ENCODE measurements at places on chromosomes 3 and 15.
A peak's percentile ranks its signal among the peaks of the same experiment; 100 is the strongest.

DNA sequence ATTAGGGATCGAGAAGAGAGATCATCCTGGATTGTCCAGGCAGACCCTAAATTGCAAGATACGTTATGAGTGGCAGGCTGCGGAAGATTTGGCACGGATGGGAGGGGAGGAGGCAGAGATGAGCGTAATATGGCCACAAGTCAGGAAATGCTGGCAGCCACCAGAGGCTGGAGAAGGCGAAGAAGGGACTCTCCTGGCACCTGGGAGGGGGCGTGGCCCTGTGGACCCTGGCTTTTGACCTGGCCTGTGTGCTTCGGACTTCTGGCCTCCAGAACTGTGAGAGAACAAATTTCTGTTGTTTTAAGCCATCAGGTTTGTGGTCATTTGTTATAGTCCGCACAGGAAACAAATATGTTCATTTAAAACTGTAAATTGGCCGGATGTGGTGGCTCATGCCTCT lies 31.9 kb upstream of the IGF1R start:
- no peak for DNase-seq

GRCh38 chr15:92011611-92012367 lies 158.3 kb downstream of the SLCO3A1 start:
- DNase-seq: no peak

DNA sequence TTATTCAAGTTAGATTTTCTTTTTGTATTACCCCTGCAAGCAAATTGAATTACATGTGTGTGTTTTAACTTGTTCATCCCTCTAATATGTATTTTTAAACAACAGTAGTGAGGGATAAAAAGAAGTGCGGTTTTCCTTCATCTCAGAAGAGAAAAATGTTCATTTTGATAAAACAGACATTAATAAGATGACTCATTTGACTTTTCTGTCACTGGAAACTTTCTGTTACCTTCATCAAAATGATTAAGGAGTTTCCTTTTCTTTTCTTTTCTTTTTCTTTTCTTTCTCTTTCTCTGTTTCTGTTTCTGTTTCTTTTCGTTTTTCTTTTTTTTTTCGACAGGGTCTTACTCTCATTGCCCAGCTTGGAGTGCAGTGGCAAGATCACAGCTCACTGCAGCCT lies 53.0 kb downstream of the ECT2 start:
- DNase-seq: no peak

DNA sequence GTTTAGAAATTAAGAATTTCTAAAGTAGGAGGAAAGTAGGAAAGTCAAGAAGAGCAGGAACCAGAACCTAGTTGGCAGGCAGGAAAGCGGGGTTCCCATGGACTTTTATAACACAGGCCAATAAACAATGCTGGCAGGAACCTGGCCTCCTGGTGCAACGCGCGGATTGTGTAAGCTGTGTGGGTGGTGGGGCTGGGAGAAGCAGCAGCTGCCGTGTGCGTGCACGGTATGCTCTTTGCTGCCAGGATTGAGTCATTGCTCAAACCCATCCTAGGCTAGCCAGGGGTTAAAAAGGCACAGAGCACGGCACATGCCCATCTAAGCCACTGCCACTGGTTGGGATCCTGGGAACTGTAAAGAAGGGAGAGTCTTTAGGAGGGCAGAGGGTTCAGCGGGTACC lies 209.9 kb upstream of the RGMA start:
- no peak for DNase-seq

DNA sequence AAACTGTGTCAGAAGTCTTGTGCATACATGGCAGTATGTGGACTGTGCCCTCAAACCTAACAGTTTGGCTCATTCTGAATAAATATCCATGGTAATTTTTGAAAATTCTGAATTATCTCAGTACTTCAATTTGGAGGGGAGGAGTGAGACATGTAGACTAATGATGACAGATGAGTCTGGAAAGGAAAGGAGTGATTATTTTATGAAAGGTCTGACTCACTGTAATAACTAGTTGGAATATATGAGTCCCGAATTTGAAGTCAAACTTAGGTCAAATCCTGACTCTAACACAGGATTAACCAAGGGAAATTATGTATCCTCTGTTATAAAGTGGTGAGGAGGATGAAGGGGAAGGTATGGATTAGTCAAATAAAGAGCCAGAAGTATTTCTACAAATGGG lies 38.6 kb downstream of the SUCNR1 start:
- DNase-seq: no peak

GRCh38 chr3:138365253-138365555 lies 16.8 kb downstream of the MRAS start:
- DNase-seq: no peak

GRCh38 chr3:47520756-47521155 lies 7.2 kb upstream of the ELP6 start:
- DNase-seq: no peak

- no peak for DNase-seq
Measured at GRCh38 chr3:43481375-43481774, 140.4 kb downstream of the ANO10 start.

DNA sequence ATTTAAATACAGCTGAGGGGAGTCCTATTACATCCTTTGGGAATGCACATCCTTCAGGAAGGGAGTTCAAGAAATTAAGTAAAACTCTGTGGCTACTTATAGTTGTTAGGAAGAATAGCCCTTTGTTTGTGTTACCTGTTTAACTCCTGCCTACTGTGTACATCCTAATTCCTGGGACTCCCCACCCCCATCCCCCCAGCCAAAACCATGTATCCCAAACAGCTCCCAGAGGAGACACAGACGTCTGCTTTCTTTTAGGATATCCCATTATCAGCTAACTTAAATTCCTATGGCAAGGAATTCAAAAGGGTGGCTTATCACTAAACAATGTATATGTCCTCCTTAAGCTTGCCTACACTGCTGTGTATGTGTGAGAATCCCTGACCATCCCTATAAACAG lies 581.7 kb downstream of the DIPK2A start:
- no peak for DNase-seq

DNA sequence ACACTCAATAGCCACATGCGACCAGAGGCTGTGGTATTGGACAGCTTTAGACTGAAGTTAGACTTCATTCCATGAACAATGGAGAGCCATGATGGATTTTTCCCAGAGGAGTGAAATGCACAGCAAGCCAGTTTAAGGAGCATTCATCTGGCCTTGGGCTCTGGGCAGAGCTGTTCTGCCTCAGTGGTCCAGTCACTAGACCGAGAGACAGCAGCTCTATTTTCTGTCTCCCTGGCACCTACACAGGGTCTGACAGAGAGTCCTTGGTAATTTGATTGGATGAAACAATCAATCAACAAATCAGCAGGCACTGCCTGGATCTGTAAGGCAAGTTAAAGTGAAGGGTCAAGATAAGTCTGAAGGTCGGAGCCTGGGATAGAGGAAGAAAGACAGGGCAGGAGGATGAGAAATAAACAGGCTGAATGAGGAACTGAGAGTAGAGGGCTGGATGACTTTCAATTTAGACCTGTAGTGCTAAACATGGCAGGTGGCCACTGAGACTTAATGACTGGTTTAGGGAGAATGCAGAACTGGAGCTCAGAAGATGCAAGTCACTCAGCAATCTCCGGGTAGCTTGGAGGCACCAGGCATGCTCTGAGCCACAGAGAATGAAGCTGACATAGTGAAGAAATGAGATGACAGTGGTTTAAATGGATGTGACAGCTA lies 98.5 kb upstream of the SLC25A36 start:
- DNase-seq: no peak

GRCh38 chr3:108004647-108005046 lies 86.2 kb downstream of the CD47 start:
- no peak for DNase-seq

- no peak for DNase-seq
Measured at GRCh38 chr3:181425074-181425473, 286.7 kb upstream of the SOX2 start.

DNA sequence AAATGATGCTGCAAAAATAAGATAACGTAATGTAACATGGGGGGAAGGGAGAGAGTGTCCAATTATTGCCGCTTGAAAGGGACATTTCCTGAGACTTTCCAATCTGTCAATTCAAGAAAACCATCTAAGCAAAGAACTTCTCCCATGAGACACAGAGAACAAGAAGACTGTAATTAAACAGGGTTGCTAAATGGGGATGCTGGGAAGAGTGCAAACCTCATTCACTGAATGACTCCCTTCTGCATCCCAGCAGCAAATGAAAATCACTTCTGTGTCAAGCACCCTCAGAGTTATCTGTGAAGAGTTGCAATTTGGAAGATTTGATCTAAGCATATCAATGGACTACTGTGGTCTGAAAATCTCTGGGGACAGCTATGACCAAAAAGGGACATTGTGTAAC lies 3.6 kb downstream of the RFT1 start:
- no peak for DNase-seq

DNA sequence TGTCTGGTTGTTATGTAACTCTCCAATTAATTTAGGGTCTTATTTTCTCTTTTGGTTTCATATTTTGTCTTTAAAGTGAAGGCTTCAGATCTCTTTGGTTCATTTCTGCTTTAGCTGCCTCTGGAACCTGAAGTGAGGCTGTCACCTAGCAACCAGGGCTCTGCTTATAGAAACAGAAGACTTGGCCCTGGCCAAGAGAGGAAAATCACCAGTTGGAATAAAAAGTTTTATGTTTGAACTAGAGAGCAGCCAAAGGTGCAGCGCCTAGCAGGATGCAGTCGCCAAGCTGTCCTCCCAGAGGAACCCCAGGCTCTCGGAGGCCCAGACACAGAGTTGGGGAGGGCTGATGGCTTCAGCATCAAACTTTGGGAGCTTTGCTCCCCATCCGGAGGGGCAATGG lies 41.1 kb downstream of the LYZL4 start:
- DNase-seq: peak; percentile 1

DNA sequence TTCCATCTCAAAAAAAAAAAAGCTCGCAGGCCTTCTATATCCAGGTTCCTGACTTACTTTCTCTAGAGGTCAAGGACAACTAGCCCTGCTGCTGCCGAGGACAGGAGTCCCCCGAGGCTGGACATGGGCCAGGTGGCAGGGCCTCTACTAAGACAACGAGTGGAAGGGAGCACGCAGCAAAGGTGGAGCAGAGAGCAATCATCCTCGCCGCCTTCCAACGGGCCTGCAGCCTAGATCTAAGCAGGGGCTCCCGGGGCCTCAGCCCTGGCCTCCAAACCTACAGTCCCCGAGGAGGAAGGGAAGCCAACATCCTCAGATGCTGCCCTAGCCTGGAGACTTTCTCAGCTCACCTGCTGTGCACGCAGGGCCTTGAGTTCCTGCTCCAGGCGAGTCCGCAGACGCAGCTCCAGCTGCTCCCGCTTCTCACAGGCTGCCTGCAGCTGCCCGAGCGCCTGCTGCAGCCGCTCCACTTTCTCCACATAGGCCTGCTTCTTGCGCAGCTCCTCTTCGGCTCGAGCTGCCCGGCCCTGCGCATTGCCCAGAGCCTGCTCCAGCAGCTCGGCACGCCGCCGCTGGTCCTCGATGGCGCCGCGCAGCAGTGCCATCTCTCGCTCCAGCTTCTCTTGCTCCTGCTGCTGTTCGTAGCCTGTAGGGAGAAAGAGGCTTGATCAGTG lies 12.9 kb downstream of the AMOTL2 start:
- DNase-seq: no peak

- DNase-seq: no peak
Measured at GRCh38 chr15:41936649-41937567, 35.4 kb downstream of the EHD4 start.

GRCh38 chr3:35944926-35945710 lies 305.8 kb downstream of the ARPP21 start:
- no peak for DNase-seq

GRCh38 chr15:56613811-56614210 lies 119.5 kb downstream of the ZNF280D start:
- DNase-seq: no peak

GRCh38 chr3:133273346-133273745 lies 126.5 kb upstream of the BFSP2 start:
- no peak for DNase-seq

GRCh38 chr3:48187579-48188265 lies 495 bp downstream of the CDC25A start:
- no peak for DNase-seq

DNA sequence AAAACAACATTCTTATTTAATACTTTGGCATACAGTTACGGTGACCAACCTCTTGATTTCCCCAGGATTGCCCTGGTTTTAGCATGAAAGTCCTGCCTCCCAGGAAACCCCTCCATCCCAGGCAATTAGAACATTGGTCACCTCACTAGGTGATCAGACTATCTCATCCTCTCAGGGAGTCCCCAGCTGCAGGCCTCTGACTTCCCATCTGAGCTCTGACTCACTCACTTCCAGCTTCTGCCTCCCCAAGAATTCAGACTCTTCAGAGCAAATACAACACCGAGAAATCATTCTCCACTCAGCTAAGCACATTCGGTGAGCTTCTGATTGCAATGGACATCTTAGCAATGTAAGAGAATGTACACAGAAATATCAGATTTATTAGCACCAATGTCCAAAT lies 92.4 kb upstream of the HES1 start:
- no peak for DNase-seq

DNA sequence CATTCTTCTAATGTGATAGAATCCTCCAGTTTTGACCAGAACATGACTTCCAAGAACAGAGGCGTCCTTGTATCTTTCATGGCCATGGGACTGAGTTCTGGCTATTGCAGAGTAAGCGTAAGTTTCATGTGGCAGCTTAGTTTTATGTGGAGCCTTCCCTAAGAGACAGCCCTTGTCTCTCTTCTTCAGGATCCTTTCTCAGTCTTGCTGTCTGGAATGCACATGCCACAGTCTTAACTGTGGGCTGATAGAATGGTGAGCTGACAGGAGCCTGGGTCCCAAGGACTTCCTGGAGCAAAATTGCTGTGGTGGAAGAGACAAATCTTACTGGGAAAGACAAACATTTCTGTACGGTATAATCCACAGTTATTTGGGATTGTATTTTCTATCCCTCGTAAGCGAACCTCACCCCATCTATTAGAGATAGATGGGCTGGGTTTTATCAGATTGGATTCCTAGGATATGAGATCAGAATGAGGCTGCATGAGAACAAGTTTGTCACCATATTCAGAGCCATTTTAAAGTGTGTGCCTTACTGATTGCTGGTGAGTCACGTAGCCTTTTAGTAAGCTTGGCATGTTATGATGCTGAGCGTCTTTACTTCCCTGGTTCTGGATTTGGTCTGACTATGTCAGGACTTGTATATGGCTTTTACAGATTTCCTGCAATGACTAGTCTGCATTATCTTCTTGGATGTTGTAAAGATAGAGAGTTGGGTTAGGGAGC lies 32.8 kb downstream of the CDIN1 start:
- DNase-seq: no peak

DNA sequence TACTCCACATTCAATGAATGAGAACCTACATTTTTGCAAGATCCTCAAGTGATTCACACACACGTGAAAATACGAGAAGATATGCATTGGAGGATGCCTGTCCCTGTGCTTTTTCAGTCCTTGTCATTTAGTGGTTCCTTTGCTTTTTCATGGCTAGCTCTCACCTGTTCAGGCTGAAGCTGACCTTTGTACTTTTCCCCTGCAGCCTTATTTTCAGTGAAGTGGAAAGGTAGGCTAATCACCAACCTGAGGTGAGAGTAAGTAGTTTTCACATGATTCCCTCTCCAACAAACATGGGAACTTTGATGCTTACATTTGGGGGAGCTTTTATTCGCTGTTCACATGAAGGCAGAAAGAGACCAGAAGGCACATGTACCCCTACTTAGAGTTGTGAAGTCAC lies 8.3 kb downstream of the ITPR1 start:
- no peak for DNase-seq

Data from NCI-H510A (cell line).